ENCODE measurements at places on chromosomes 16 and 17. TPM values are rescaled to one million over a fixed set of nuclear protein-coding genes. Genes with fewer than 3 reads are reported as not detected.
A peak's percentile ranks its signal among the peaks of the same experiment; 100 is the strongest.

Gene MYCBPAP
- total RNA-seq = 4.6 TPM

Gene ZG16
- total RNA-seq = not detected

- DNase-seq = no peak
Observed at GRCh38 chr16:85645021-85645589, 32.0 kb downstream of the GSE1 start.

- peak; percentile 92 for DNase-seq
Observed at GRCh38 chr16:5033256-5034166, at the start of gene NAGPA. Gene NAGPA, minus strand, starts transcription at chr16:5033935. Its CDS starts 21 bp downstream, at chr16:5033914.

DNA sequence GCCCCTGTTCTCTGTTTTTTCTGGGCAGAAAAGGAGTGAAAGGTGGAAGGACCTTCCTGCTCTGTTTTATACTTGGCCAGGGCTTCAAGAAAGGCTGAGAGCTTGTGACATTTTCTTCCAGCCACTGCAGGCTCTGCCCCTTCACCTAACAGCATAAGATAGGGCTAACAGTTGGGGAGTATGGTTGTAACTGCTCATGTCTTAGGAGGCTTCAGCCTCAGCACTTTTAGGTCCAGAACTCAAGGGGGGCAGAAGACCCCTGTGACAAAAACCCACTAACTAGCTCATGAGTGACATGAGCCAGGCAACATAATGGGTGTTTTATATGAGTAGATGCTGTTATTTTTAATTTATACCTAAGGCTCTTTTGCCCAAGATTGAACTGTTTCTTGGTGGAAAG lies 4.9 kb downstream of the ALDOA start:
- DNase-seq = no peak

All from mucosa of gallbladder (tissue), 1 donor.